Liver (tissue), 10 donors: ENCODE measurements at places on chromosomes 3 and 15. TPM values are rescaled to one million over a fixed set of nuclear protein-coding genes. Genes with fewer than 3 reads are reported as not detected.

FBXO40 gene
- total RNA-seq, result 0.05 TPM

CIB2 gene
- total RNA-seq, result 0.25 TPM

MEGF11 gene
- total RNA-seq, result 0.51 TPM

PRSS50 gene
- 0.33 TPM for total RNA-seq

ALDH1A3 gene
- 8.4 TPM for total RNA-seq

CERS3 gene
- not detected for total RNA-seq

APBA2 gene
- total RNA-seq, result 2.8 TPM

XRN1 gene
- 31.9 TPM for total RNA-seq

CCR3 gene
- 0.05 TPM for total RNA-seq

EDEM1 gene
- total RNA-seq, result 97.5 TPM

PP2D1 gene
- total RNA-seq, result not detected

ZNF860 gene
- 0.17 TPM for total RNA-seq

SEMA3G gene
- 1.2 TPM for total RNA-seq

A4GNT gene
- 0.17 TPM for total RNA-seq

ZNF621 gene
- total RNA-seq, result 11.5 TPM

DUOXA2 gene
- not detected for total RNA-seq

IGSF11 gene
- not detected for total RNA-seq

ELL3 gene
- 0.92 TPM for total RNA-seq

LRRC3B gene
- total RNA-seq, result 0.19 TPM

CAND2 gene
- 1.0 TPM for total RNA-seq

PGBD4 gene
- total RNA-seq, result 1.1 TPM

GADL1 gene
- not detected for total RNA-seq

MRPS22 gene
- total RNA-seq, result 33.3 TPM

THSD4 gene
- total RNA-seq, result 0.23 TPM

ZKSCAN7 gene
- total RNA-seq, result 3.2 TPM

LRRC58 gene
- 18.0 TPM for total RNA-seq

ARPC4 gene
- 53.6 TPM for total RNA-seq

SCG5 gene
- 12.6 TPM for total RNA-seq

PPP1R14D gene
- not detected for total RNA-seq

GOLGA8O gene
- total RNA-seq, result 4.4 TPM

COL6A5 gene
- 0.09 TPM for total RNA-seq

TAGLN3 gene
- total RNA-seq, result not detected

SH2D7 gene
- total RNA-seq, result not detected

MAPK6 gene
- total RNA-seq, result 45.7 TPM

SCN10A gene
- total RNA-seq, result not detected

ATP11B gene
- total RNA-seq, result 30.5 TPM

TNFAIP8L3 gene
- 1.3 TPM for total RNA-seq

DUOX2 gene
- total RNA-seq, result 0.08 TPM

CLEC3B gene
- 7.7 TPM for total RNA-seq

ZPLD1 gene
- 0.08 TPM for total RNA-seq

ZNF502 gene
- 2.1 TPM for total RNA-seq

GPR149 gene
- not detected for total RNA-seq

NEO1 gene
- total RNA-seq, result 9.9 TPM

SLC24A5 gene
- not detected for total RNA-seq

MESP1 gene
- 0.14 TPM for total RNA-seq

CHRFAM7A gene
- 0.37 TPM for total RNA-seq

ATP2B2 gene
- total RNA-seq, result 26.8 TPM

EPHA3 gene
- total RNA-seq, result 2.7 TPM

GPR156 gene
- 0.17 TPM for total RNA-seq

CHST2 gene
- 48.7 TPM for total RNA-seq
